Uterus (tissue), 4 donors: ENCODE measurements at places on chromosomes 1 and 21.

- DNase-seq: no peak
These were observed 3.7 kb upstream of the PARP1 start for GRCh38 chr1:226411619-226412018.

- DNase-seq: no peak
These were observed 80.3 kb downstream of the GLIS1 start for GRCh38 chr1:53658489-53659230.

DNA sequence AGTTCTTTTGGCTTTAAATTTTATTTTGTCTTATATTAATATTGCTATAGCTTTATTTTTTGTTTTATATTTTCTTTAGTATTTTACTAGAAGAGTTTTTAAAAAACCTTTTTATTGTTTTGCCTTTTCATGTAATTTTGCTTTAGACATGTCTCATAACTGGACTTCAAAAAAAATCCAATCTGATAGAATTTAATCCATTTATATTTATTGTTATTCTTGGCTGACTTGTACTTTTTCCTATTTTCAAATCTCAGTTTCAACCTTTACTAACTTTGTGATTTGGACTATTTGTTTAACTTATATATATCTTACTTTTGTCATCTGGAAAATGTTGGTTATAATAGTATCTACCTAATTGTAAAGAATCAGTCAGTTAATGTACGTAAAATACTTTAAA is 61.2 kb downstream of the NTNG1 start:
- DNase-seq: no peak

GRCh38 chr1:205715628-205716027 is 34.4 kb downstream of the NUCKS1 start:
- no peak for DNase-seq

- no peak for DNase-seq
These were observed 188.7 kb downstream of the CHRM3 start for GRCh38 chr1:239575113-239575512.

DNA sequence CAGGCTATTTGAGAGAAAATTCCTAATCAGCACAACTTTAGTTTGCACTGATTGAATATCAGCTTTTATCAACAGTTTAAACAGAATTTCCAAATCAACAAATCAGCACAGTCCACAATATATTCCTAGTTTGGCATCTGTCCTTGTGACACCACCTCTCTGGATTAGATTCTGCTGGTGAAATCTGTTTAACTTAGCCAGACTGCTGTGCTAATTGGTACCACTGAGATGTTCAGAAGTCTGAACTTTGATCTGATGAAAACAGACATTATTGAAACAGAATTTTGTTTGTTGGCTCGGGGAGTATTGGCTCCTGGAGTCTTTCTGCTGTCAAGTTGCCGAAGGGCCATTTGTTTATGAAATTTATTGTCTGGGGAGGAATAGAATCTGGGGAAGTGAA is 17.0 kb upstream of the NGF start:
- no peak for DNase-seq

DNA sequence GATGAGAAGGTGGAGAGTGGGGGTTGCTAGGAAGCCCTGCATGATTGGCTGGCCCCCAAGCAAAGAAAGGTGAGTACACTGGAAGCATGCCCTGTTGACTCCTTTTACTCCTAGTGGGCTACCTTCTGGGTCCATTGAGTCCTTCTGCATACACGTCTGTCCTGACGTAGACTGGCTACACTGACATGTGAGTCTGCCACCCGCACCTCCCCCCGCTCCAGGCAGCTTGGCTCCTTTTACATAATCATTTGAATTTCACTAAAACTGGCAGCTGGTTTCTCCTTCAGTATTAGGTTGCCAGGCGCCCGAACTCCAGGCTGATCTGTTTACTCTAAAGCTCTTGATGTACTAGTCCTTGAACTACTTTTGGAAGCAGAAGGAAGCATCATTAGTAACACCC is 8.7 kb downstream of the MRPS21 start:
- DNase-seq: no peak

GRCh38 chr1:24801176-24801575 is 55.9 kb downstream of the CLIC4 start:
- no peak for DNase-seq

DNA sequence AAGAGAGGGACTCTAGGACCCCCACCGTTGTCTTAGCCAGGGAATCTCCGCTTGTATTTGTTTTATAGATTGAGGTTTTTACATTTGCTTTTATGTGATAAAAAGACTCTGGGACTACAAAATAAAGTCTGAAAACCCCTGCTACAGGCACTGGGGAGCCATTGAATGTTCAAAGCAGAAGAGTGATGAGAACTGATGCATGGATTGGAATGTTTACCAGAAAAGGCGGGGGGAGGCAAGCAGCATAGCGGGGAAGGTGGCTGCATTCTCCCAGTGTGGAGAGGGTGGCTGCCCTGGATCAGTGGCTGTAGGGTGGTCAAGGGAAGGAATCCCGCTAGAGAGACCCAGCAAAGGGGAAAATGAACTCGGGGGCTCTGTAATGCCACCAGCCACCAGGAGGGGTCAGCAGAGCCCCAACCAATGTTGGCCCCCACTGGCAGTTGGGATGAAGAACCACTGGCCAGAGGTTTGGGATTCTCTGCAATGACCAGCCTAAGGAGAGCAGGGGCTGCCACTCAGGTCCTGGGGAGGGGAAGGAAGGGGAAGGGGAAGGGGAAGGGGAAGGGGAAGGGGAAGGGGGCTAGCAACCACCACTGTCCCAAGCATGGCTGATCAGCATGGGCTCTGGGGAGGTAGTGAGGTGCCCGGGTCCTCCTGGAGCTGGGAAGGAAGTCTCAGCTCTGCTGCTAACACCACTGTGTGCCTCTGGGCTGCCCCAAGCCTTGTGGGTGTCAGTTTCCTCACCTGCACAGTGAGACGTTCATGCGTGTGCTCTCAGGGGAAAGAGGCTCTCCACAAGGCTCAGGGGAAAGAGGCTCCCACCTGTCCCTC is 19.2 kb upstream of the PEF1 start:
- peak; percentile 65 for DNase-seq

- DNase-seq: no peak
These were observed 276.2 kb downstream of the CACNA1E start for GRCh38 chr1:181759481-181759880.

DNA sequence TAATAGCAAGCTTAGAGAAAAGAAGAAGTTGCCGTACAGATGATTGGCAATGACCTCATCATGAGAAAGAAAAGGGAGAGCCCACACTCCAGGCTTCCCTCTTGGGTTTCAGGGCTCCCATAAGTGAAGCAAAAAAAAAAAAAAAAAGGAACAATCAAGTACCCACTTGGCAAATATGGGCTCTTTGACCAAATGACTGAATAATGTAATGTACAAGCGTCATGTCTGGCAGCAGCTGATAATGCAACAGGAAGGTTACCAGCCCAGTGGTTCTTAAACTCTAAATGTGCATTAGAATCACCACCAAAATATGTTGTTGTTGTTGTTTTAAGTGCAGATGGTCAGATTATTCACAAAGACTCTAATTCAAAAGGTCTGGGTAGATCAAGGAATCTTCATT is 13.5 kb downstream of the TNFSF4 start:
- DNase-seq: no peak

DNA sequence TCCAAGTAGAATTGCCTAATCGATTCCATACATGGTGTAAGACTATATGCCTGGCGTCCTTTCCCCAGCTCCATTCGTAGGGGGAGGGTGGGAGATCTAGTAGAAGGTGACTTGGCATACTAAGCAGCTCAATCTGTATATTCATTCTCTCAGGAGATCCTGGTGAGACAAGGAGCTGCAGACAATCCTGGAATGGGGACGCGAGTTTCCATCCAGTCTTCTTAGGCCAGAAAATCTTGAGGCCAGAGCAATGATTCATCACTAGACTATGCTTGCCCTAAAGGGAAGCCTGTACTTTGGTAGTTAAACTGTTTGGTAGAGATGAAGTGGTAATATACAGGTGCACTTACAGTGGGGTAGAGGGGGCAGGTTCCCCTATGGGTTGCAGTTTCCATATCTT is 468.7 kb downstream of the ADGRL2 start:
- no peak for DNase-seq

GRCh38 chr1:65197636-65198035 is 49.6 kb downstream of the AK4 start:
- no peak for DNase-seq

DNA sequence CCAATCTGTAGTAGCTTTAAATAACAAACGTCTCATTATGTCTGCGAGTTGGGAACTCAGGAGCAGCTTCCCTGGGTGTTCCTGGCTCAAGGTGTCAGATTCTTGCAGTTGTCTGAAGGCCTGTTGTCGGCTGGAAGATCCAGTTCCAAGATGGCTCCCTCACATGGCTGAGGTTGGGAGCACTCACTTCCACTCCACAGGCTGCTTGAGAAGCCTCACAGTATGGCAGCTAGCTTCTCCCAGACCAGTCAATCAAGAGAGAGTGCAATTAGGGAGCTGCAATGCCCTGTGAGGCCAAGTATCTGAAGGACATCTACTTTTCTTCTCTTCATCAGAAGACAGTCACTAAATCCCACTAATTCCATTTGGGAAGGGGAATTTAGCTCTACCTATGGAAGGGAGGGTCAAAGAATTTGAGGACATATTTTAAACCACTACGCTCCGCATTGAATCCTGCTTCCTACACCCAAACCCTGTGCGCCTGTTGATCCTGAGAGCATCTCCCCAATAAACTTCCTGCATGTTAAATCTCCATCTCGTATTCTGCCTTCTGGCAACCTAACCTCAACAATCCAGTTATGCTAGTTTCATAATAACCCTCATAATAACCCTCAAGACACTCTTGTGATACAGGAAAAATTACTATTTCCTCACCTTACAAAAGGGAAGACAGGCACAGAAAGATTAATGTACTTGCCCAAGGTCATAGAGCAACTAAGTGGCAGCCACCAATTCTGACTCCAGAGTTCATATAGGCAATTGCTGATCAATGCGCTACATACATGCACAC is 3.6 kb upstream of the VPS26C start:
- DNase-seq: no peak
